ENCODE measurements at places on chromosomes 5 and 9. TPM values are rescaled to one million over a fixed set of nuclear protein-coding genes. Genes with fewer than 3 reads are reported as not detected.

DNA sequence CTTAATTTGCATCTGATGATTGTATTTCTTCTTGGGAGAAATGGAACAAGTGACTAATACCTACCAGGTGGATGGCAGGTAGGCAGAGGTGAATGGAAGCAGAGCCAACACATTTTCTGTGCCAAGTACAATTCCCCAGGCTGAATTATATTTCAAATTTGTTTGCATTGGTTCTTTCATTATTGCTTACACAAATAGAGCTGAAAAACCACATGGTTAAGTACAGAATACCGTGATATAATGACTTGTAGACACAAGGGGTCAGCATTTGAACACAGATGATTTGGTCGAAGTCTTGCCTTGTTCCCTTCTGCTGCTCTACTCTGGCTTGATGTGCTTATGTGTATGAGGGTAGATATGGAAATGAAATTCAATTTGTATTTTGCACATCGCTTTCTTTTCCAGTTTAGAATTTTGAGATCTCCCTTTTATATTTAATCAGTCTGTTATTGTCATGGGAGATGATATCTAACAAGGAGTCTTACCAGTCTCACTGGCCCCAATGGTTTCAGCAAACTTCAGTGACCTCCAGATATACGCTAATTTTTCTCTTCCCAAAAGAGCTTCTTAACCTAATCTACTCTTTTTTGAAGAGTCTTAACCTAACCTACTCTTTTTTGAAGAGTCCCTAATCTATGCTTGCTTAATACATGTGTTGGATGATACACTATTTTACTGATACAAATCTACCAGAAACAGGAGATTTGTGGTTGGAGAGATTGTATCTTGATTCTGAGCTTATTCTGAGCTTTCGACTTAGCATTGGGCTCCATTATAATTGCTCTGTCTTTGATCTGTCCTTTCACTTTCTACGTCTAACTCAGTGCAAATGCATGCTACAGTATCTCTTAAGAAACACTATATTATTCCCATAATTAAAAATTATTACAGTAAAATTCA is 88.1 kb downstream of the PCSK1 start:
- peak; percentile 83 for DNase-seq
- no peak overlapping the region for H3K4me3 ChIP-seq
- H3K27me3 ChIP-seq: no peaks in the 10 kb centered on the region
- peaks cover 16% of the 10 kb centered on the region for H3K4me1 ChIP-seq
- no peak overlapping the region for H3K27ac ChIP-seq
- no peaks in the 10 kb centered on the region for H3K36me3 ChIP-seq

Gene C5orf63
- 11.1 TPM for total RNA-seq

DNA sequence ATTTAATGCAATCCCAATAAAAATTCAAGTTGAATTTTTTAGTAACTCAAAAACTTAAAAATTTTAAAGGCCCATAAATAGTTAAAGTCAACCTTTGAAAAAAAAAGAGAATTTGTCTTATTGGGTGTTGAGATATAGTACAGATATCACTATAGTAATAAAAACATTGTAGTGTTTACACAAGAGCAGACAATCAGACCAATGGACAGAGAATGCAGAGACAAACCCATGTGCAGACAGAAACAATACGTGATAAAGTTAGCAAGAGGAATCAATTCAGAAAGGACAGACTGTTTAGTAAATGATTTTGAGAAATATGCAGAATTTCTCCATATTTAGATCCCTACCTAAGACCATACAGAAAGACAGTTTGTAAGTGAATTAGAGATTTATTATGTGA is 33.9 kb downstream of the GOLGA1 start:
- no peaks in the 10 kb centered on the region for H3K4me1 ChIP-seq
- no peak overlapping the region for H3K27ac ChIP-seq
- H3K27me3 ChIP-seq: no peaks in the 10 kb centered on the region
- no peak overlapping the region for H3K4me3 ChIP-seq
- DNase-seq: no peak
- peaks cover 64% of the 10 kb centered on the region for H3K36me3 ChIP-seq

DNA sequence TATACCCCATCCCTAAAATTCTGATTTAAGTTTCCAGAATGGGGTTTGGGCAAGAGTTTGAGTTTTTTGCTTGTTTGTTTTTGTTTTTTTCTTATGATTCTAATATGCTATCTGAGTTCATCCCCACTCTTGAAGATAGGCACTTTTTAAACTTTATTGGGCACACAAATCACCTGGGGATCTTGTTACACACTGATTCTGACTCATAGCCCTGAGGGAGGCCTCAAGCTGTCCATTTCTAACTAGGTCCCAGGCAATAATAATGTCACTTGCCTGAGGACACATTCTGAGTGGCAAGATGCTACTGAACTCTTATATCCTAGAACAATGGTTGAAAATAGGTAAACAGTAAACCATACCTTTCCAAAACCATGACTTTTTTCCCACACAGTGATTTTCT is 22.8 kb upstream of the ABLIM3 start:
- peaks cover 30% of the 10 kb centered on the region for H3K4me1 ChIP-seq
- peak overlapping the region; percentile 6 for H3K27ac ChIP-seq
- no peak overlapping the region for H3K4me3 ChIP-seq
- no peaks in the 10 kb centered on the region for H3K27me3 ChIP-seq
- peak; percentile 47 for DNase-seq

Gene DNAH5
- 0.05 TPM for total RNA-seq

DNA sequence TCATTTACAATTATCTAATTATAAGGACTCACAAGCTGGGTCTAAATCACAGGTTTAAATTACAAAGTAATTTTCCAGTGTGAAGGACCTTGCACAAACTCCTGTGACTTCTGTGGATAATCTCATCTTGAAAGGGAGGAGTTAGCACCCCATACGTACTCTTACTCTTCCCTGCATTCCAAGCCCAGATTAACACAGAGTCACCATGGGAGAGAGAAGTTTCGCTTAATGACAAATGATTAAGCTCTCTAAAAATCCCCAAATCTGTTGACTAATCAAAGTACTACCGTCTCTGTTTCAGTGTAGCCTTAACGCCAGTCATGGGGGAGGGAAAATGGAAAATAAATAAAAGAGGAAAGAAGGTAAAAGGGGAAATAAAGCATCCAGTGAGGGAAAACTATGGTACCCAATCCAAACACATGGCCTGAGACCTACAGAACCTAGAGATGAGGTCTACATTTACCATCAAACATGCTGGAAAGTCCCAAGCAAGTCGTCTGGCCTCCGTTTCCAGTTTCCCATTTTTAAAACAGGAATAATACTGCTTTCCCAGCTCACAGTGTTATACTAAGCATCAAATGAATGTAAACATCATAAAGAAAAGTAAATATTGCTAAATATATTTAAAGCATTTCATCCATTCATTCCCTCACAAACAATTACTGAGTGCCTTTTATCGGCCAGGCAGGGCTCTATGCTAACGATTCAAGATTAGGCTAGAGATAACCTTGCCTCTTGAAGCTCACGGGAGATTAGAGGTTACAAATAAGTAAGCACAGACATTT is 63.2 kb downstream of the PCA3 start:
- no peaks in the 10 kb centered on the region for H3K27me3 ChIP-seq
- H3K27ac ChIP-seq: no peak overlapping the region
- no peak overlapping the region for H3K4me3 ChIP-seq
- no peak for DNase-seq

DNA sequence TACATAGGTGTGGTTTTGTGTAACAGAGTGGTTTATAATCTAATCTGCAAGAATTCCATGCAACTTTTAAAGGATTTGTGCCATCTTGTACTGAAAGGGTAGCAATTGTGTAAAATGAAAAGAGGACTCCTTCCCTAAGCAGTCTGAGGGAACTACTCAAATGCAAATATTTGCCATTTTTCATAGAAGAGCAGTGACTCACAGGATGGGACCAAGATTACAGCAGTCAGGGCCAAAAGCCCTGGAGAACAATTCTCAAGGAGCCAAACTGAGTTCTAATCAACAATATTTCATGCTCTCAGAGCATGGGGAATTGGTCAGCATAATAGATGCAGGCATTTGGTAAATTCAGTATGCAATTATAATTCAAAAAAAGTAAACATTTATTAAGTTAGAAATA is 495.8 kb downstream of the CHSY3 start:
- no peaks in the 10 kb centered on the region for H3K36me3 ChIP-seq
- no peak overlapping the region for H3K4me3 ChIP-seq
- H3K4me1 ChIP-seq: peaks cover 16% of the 10 kb centered on the region
- no peaks in the 10 kb centered on the region for H3K27me3 ChIP-seq

DNA sequence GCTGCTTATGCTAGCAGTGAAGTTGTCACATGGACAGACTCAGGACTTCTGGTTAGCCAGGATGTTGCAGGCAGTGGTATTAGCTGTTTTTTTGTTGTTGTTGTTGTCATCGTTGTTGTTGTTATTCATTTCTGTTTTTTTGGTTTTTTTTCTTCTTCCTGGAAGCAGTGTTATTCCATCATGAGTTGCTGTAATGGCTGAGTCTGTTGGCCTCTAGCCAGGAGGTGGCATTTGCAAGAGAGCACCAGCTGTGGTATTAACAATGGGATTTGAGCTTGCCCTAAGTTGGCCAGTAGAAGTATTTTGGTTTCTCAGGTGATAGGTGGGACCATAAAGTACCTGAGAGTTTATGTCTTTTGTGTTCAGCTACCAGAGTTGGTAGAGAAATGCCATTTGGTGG is 561.1 kb downstream of the KCTD16 start:
- H3K27me3 ChIP-seq: no peaks in the 10 kb centered on the region
- peaks cover 12% of the 10 kb centered on the region for H3K4me1 ChIP-seq
- peak; percentile 23 for DNase-seq
- no peak overlapping the region for H3K27ac ChIP-seq
- no peak overlapping the region for H3K4me3 ChIP-seq

DNA sequence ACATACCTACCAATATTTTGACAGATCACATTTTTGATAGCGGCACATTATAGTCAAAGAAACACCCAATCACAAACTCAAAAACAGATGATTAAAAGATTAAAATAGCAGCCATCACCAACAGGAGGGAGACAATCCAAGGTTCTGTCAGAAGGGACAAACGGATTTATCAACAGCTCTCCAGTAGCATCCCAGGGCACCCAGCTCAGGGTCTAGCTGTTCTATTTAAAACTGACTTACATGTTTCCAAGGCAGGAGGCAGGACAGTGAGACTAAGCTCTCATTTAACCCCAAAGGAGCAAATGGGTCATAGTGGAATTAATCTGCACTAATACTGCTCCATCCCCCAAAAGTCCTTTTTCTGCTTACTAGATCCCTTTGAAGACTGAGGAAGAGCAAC is 3.2 kb downstream of the AGTPBP1 start:
- no peak overlapping the region for H3K4me3 ChIP-seq
- H3K27me3 ChIP-seq: no peaks in the 10 kb centered on the region
- no peak for DNase-seq
- H3K36me3 ChIP-seq: peaks cover 4% of the 10 kb centered on the region

DNA sequence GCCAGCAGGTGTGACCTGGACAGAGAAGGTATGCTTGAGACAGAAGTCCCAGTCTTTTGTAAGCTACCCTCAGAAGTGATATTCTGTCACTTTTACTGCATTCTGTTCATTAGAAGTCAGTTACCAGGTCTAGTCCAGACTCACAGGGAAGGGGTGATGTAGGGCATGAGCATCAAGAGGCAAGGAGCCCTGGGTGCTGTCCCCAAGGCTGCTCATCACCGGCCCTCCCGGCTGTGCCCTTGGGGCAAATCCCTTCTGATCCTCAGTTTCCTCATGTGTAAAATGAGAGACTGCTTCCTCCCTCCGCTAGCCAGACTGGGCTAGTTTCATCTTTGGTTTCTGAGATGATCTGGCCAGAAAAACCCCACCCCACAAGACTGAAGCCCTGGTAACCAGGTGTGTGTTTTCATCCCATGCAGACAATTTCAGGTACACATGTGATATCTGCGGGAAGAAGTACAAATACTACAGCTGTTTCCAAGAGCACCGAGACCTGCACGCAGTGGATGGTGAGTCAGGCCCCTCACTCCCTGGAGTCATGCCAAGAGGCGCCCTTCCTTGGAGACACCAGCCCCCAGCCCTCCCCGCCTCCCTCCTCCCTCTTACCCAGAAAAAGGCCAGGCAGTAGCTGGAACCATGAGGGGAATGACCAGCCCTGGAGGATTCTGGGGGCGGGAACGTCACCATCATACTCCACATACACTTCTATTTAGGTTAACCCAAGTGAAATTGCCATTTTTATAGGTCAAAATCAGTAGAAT is 71.0 kb downstream of the AMBP start:
- no peak for DNase-seq
- no peaks in the 10 kb centered on the region for H3K27me3 ChIP-seq
- no peak overlapping the region for H3K4me3 ChIP-seq
- no peaks in the 10 kb centered on the region for H3K4me1 ChIP-seq
- no peak overlapping the region for H3K27ac ChIP-seq

DNA sequence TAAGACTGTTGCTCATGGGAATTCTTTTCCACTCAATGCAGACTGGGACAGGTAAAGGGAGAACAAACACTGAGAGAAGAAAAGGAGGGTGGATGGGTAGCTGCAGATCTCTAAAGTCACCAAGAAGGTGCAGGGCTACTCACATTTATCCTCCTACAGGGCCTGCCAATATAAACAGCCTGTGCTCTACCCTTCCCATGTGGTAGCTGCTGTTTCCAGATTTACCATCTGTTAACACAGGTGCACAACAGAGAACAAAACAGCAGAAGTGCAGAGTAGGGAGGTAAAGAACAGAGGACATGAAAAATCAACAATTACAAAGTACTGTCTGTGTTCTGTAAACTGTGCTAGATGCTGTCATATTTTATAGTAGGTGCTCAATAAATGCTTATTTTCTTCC is 26.0 kb downstream of the JAKMIP2 start:
- no peak overlapping the region for H3K4me3 ChIP-seq
- no peak for DNase-seq
- H3K27me3 ChIP-seq: no peaks in the 10 kb centered on the region
- H3K36me3 ChIP-seq: no peaks in the 10 kb centered on the region
- peaks cover 5% of the 10 kb centered on the region for H3K4me1 ChIP-seq
- no peak overlapping the region for H3K27ac ChIP-seq

- H3K36me3 ChIP-seq: no peaks in the 10 kb centered on the region
- no peak for DNase-seq
- no peak overlapping the region for H3K27ac ChIP-seq
- H3K27me3 ChIP-seq: no peaks in the 10 kb centered on the region
- peaks cover 10% of the 10 kb centered on the region for H3K4me1 ChIP-seq
Observed at GRCh38 chr5:82100303-82101077, 128.7 kb downstream of the ATG10 start.

Gene KIF4B
- not detected for total RNA-seq

Data from MCF 10A (cell line).